ENCODE measurements at places on chromosomes 16 and 17.

DNA sequence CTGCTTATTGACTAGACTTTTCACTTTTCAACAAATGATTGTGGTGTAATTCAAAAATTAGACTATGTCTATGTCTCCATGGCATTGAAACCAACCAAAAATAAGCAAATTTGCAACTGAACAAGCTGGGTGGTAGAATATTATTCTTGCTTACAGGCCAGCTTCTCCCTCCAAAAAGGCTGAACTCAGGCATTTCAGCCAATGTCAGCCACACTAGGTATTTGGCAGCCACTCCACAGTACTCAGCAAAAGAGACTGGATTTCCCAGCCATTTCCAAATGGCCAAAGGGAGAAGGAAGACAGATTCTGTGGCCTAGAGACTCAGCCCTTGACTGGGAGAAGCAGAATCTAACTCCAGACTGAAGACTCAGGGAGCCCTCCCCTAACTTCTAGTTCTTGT lies 121.8 kb upstream of the IRX5 start:
- no peak for DNase-seq

GRCh38 chr16:73051961-73052360 lies 4.0 kb upstream of the ZFHX3 start:
- no peak for DNase-seq

- no peak for DNase-seq
Observed at GRCh38 chr16:3591436-3591803, 14.2 kb upstream of the NLRC3 start.

DNA sequence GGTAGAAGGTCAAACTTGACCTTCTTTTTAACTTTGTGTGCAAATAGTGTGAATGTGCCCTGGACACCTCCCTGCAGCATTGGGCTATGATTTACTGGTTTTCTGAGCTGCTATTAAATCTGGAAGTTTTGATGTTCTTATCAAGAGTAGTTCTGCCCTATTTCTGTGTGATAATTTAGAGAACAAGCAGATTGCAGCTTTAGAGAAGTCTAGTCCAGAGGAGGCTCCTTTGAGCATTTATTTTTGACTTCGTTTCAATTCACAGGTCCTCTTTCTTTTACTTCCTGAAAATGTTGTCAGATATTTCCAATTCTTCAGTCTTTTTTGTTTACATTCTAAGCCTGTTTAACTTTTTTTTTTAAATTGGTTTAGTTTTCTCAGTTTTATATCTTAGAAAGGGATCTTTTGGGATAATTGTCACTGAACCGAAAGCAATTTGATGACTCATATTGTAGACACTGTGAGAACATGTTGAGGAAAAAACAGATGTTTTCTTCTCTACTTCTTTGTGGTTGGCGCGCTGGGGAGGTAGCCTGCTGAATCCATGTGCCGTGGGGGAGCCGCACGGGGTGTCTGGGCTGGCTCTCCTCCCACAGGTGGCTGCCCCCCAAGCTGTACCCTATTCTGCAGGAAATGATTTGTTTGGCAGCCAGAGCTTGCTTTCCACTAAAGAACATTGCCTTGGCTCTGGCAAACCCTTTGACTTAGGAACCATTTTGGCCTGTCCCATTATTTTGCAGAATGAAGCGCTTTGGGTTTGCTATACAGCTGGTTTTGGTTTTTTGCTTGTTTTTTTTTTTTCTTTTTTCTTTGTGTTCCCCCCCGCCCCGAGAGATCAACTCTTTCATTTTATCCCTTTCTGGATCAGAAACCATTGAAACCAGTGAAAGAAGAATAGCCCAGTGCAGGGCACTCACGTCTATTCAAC lies 53.4 kb downstream of the MFSD11 start:
- DNase-seq, result peak; percentile 20

DNA sequence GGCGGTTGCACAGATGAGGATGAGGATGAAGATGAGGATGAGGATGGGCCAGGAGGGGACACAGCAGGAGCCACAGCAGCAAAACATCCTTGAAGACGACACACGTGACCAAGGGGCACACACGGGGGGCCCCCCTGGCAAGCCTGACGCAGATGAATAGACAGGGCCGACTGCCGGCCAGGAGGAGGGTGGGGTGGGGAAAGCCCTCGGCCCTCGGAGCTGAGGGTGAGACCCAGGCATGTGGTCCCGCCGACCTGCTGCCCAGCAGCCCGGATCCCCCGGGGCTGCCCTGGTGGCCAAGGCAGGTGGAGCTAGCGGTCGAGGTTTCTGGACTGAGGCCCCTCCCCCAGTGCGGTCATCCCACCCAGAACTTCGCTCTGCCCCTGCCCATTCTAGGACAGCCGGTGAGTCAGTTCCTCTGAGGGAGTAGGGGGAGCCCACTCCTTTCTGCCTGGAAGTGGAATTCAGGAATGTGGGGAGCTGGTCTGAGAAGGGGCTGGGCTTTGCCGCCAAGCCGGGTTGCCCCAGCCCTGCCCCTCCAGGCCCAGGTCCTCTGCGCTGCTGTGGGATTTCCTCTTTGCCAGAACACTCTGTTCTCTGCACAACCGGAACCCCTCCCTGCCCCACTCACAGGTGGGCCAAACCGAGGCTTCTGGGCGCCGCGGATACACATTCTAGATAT lies 9.9 kb downstream of the CYGB start:
- DNase-seq, result no peak

- no peak for DNase-seq
Observed at GRCh38 chr16:88906020-88906419, 39.6 kb upstream of the PABPN1L start.

DNA sequence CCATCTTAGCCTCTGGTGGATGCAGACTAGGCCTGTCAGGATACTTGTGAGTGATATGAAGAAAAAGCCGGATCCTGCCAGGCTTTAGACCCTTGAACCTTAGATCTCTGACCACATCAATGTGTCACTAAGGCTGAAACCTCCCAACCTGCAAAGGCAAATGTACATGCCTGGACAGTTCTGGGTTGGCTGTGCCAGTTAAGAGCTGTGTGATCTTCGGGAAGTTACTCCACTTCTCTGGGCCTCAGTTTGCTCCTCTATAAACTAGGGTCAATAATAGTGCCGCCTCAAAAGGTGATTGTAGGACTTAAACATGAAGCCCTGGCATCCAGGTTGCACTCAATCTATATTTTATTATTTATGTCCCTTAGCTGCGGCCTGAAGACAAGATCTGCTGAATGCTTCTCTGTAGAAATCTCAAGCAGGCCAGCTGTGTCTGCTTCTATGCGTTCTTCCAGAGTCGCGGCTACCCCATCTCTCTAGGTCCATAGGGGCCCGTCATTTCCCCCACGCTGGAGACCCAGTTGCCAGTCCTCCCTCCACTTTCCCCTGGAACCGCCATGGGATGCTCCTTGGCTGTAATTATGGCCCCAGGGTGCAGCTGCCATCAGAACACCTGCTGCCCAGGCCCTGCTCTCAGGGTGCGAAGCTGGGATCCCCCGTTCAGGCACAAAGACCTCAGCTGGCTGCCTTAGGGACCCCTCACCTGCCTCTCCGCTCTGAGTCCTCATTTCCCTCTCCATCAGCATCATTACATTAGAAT lies 50.2 kb downstream of the AKAP1 start:
- no peak for DNase-seq

DNA sequence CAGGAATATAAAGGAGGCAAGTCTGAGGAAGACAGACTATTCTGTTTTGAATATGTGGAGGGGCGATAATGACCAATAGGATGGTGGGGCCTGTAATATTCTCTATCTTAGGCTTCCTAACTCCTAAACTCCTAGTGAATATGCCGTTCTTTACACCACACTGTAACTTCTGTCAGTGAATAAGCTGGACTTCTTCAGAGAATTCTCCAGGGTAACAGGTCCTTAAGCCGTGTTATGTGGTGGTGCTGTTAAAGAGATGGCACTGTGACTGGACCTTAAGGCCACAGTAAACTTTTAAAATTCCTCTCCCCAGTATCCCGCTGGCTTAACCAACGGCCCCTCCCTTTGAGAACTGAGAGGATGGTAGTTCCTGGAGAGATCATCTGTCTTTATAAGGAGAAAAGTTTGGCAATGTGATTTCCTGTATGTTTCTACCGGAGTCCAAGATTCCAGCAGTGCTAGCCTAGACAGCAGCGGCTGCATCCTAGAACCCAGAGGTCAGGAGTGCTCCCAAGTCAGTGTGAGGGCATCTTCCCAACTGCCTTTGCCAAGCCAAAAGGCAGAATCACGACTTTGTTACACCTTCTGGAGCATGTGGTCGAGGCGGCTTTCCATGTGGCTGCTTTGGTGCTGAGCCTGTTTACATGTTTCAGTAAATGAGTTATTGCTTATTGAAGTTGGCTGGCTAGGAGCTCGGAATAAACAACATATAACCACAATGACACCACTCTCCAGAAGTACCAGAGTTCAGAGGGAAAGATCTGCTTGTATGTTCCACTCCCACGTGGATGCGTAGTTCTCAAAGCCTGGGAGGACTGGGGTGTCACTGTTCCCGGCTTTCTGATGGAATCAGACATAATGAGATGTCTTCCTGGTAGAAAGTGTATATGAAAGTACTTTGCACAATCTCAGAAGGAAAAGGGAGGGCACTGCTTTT lies 41.0 kb downstream of the TUBD1 start:
- no peak for DNase-seq

DNA sequence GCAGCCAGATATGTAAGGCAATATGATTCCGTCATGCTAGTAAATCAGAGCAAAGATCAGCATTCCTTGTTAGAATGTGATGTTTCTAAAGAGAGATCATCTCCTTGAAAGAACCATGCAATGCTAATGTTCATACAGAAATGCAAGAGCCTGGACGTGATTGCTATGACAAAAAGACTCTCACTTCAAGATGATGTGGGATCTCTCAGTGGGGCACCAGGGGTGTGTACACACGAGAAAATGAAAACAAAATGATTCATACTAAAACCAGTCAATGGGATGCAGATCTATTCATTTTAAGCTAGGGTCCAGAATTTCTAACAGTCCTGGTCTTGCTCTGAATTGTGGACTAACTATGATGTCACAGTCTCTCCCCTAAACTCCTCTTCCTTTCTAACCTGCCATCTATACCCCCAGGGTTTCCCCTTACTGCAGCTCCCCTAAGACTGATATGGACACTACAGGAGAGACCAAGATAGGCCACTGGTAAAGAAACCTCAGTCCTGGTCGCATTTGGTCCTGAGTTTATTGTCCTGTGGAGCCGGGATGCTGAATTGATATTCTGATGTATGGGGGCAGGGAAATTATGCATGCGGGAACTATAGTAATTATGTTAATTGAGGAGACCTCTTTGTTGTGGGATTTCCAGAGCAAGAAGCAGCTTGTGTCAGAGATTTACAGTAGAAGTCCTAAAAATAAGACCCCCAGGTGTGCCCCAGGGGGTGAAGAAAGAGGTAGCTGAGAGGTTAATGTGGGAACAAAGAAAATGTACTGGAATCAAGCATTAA lies 179.0 kb downstream of the PMP22 start:
- no peak for DNase-seq

DNA sequence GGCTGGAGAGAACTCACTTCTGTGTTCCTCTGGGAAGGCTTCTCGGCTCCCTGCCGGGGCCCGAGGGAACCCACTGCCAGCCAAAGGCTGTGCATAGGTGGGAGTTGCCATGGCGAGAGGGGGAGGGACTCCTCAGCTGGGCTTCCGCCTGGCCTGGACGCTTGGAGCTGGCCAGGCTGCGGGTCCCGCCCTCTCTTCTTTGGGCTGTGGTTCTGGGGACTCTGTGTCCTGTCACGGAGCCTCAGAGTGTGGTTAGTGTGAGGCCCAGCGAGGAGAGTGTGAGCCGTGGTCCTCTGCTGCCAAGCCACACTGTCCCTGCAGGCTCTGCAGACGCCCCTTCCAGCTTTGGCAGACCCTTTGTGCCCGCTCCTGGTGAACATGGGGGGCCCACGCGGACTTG lies 123.1 kb downstream of the OR1D5 start:
- peak; percentile 51 for DNase-seq

- DNase-seq, result no peak
Observed at GRCh38 chr16:56108056-56108471, 83.2 kb upstream of the GNAO1 start.

GRCh38 chr17:1229900-1230501 lies 40.2 kb upstream of the BHLHA9 start:
- DNase-seq, result no peak

GRCh38 chr16:56950881-56951771 lies 10.6 kb upstream of the CETP start:
- no peak for DNase-seq

GRCh38 chr16:77323695-77324094 lies 111.1 kb downstream of the ADAMTS18 start:
- no peak for DNase-seq

GRCh38 chr17:82490512-82491195 lies 28.9 kb upstream of the FOXK2 start:
- DNase-seq, result no peak

DNA sequence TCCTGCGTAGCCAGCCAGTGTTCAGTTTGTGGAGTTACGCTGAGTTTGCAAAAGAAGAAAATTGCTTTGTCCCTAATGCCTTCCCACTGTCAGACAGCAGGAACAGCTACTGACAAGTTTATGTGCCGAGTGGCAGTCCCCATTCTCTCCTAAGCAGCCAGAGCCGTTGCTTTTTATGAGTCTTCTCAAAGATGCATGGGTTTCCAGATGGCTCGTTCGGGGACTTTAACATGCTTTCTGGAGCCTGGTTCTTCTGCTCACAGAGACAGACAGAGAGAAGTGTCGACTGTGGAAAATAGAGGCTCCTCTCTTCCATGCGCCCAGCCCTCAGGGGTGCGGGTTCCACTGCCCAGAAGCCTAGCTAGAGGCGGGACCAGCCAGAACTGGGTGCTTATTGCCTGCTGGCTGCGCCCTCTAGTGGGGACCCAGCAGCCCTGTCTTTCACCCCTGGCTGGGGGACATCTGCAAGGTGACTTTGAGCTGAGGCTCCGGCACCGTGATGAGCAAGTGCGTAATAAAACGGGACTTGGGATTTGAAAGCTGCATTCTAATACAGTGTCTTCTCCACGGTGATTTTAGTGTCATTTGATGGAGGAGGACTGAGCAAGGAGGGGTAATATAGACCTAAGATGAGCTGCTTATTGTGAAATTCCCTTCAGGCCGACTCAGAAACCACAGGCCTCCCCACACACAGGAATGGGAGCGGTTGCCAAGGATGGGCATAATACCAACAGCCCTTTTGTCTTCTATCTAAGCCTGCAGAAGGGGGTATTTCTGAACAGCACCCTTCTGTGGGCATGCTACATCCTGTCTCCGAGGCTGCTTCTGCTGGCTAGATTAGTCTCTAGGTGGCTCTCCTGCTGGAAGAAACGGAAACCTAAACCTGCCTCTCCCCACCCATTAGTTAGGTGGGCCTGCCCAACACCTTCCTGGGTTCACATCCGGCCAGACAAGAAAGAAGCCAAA lies 73.1 kb downstream of the CCDC182 start:
- peak; percentile 70 for DNase-seq

GRCh38 chr16:23929237-23929636 lies 93.5 kb downstream of the PRKCB start:
- no peak for DNase-seq

- no peak for DNase-seq
Observed at GRCh38 chr17:39618246-39618913, 8.4 kb upstream of the PPP1R1B start.

GRCh38 chr16:56192986-56193945 lies 2.0 kb downstream of the GNAO1 start:
- no peak for DNase-seq

DNA sequence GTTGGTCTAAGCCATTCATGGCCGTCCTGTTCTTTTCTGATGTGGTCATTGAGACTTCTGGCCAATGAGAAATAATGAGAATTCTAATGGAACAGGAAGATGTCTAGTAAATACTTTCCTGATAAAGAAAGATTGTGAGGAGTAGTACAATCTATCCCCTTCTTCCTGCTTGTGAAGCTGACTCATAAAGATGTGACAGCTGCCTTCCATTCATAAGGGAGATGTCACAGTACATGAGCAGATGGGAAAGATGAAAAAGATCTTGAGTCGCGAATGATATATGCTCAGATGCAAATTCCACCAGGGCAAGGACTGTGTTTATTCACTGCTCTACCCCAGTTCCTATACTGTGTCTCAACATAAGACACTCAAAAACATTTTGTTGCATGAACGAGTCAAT lies 111.7 kb upstream of the FOXF1 start:
- no peak for DNase-seq
